ENCODE measurements at places on chromosomes 12 and 14.

GRCh38 chr14:69044965-69045555, 66.0 kb upstream of the ACTN1 start:
- peak; percentile 40 for DNase-seq

- DNase-seq: peak; percentile 57
Observed at GRCh38 chr14:26984311-26985177, 386.7 kb upstream of the NOVA1 start.

DNA sequence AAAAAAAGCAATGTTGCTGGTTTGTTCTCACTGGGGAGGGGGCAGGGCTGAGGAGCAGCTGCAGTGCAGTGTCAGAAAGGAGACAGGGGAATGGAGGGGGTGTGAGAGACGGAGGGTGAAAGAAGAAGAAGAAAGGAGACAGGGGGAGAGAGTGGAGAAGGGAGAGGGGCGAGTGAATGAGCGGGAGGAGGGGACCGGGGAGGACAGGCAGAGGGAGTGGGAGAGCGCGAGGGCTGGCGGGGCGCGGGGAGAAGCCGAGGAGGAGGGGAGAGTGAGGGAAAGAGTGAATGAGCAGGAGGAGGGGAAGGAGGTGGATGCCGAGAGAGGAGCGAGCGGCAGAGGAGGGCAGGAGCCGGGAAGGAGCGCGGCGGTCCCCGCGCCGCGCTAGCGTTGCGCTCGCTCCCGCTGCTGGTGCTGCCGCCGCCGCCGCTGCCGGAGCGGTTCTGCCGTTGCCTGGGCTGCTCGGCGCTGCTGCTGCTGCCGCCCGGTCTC, at the start of gene NOVA1:
NOVA1 (minus strand) TSS at position 445 of the 492 bp plus-strand sequence. CDS start 597 bp downstream, outside the sequence.
- peak; percentile 63 for DNase-seq

DNA sequence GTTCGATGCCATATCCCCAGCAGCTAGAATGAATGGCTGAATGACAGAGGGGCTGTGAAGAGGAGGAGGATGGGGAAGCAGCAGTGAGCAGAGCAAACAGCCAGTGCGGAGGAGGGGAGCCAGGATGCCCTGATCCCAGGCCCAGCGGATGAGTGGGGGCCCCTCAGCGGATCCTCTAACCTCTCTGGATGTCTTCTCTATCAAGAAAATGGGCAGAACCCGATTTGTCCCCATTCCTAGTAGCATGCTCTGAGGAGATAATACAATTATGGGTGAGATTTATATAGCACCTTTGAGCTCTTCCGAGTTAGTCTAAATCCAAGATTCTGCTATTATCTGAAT, 30.0 kb upstream of the RPLP0 start:
- DNase-seq: no peak

GRCh38 chr14:105489542-105490266, 1.3 kb upstream of the TEDC1 start:
- DNase-seq: peak; percentile 75

DNA sequence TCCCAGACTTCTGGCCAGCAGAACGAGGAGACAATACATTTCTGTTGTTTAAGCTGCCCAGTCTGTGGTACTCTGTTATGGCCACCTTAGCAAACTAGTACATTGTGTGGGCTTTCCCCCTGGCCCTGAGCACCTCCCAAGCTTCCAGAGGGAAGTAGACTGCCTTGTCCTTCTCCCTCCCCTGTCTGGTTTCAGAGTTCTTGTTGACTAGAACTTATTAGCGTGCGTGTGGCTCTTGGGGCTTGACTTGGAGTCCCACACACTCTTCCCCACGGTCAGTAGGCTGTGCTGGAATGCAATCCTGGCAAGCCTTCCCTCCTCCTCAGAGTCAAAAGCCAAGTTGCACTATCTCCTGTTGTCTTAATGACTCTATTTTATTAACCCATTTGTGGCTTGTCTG, 27.7 kb downstream of the FBLN5 start:
- no peak for DNase-seq

DNA sequence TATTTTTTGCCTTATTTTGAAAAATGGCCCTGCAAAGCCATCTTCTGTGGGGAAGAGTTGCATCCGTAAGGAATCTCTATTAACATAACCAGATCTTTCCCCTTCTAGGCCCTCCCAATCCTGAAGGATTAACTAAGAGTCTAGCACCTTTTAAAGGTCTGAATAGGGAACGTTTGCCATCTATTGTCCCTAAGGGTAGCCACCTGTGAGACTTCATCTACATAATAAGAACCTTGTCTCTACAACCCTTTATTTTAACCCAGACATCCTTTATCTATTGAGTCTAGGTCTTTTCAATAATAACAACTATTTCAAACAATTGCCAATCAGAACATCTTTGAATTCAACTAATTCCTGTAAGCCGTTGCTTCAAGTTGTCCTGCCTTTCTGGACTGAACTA, 4.4 kb downstream of the EDDM3B start:
- DNase-seq: no peak

DNA sequence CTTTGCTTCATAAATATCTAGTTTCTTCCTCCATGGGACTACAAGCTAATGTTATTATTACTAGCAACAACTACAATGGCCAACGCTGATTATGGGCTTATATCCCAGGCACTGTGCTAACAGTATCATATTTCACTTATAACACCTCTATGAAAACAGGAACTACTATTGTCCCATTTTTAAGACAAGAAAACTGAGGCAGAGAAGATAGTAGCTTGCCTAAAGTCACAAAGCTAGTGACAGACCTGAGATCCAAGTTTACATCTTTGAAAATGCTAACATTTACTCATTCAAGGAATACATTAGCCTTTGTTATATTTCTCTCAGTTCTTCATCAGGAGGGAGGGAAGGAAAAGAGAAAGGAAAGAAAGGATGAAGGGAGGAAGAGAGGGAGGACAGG, 32.8 kb downstream of the GIT2 start:
- no peak for DNase-seq

- peak; percentile 26 for DNase-seq
Observed at GRCh38 chr14:63045234-63045611, at the start of gene KCNH5. TSS of gene KCNH5 (minus strand) at chr14:63045458. CDS start at chr14:63045186, 272 bp downstream.

DNA sequence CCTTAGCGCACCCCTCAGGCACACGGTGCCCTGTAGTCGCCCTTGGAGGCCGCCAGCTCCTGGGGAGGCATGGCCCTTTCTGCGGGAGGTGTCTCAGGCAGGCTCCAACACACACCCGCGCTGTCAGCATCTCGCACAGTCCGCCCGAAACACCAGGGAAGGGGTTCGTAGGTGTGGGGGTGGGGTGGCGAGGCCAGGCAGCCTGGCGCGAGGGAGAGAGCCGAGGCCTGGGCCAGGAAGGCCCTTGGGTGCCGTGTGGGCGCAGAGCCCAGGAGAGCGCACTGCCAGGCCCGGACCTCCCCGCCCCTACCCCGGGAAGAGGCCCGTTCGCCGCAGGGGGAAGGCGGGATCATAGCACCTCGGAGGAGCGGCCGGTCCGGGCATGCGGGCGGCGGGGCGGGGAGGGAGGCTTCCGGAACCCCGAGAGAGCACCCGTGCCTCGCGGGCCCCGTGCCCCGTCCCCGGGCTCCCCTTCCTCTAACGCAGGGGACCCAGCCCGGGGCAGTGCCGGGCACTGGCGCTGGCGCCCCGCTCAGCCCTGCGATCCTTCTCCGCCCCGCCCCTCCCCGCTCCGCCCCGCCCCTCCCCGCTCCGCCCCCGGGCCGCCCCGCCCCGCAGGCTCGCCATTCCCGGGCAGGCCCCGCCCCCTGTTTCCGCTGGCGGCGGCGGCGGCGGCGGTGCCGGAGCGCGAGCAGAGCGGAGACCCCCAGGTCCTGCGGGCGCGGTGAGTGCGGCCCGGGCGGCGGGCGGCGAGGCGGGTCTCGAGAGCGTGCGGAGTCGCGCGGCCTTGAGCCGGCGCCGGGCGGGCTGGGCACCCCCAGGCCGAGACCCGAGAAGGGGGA, at the start of gene TSPAN9:
TSPAN9 (plus strand) TSS at position 650 of the 842 bp plus-strand sequence. CDS start 123,815 bp downstream, outside the sequence.
- peak; percentile 35 for DNase-seq

GRCh38 chr12:12608557-12608957, 3.1 kb upstream of the CREBL2 start:
- no peak for DNase-seq

GRCh38 chr12:101002696-101003419, 207.2 kb downstream of the SLC5A8 start:
- DNase-seq: no peak

- DNase-seq: no peak
Observed at GRCh38 chr12:1046727-1047126, 55.7 kb downstream of the ERC1 start.

DNA sequence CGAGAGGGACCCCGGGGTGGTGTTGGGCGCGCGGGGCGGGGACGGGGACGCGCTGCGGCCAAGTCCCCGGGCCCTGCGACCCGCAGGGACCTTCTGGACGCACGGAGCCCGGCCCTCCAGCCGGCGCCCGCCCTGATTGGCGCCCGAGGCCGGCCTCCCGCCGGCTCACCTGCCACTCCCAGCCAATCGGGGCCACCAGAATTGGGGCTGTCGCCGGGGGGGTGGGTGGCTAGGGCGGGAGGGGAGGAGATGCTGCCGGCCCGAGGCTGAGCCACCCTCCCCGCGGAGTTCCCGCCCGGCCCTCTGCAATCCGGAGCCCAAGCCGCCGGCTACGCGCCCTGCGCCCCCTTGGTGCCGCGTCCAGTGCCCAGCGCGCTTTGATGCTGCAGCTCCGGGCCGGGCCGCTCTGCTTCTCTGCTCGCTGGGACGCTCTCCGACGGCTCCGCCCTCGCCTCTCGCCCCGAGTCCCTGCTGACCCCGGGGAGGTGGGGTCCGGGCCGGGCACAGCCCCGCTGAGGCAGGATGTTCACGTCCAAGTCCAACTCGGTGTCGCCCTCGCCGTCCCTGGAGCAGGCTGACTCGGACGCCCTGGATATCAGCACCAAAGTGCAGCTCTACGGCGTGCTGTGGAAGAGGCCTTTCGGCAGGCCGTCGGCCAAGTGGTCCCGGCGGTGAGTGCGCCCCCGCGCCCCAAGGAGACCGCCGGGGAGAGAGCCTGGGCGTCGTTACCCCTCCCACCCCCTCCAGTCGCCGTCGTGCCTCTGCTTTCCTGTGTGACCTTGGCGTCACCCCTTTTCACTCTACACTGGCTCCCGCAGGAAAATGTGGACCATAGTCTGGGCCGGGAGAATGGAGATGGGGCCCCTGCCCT, at the start of gene PLEKHD1:
PLEKHD1 (plus strand) TSS at position 285 of the 871 bp plus-strand sequence; CDS start at position 523, 238 bp downstream.
- DNase-seq: no peak

GRCh38 chr14:89673512-89674225, 256.6 kb upstream of the FOXN3 start:
- no peak for DNase-seq

GRCh38 chr14:42862114-42862513, 1255.4 kb downstream of the LRFN5 start:
- no peak for DNase-seq

DNA sequence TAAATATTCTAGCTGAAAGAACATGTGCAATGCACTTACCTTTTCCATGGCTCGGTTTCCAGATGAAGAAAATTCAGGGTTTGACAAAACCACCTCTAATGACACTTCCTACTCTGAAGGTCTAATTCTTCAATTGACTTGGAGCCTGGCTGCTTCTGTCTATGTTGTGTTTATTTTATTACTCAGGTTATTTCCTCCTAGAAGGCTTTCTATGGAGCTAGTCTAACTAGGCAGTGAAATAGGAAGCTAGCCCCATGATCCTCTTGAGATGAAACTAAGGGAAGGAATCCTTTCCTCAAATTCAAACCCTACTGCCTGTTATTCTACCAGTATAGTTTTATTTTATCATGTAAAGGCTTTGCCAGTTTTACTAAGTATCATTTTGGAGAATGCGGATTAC, 20.9 kb upstream of the IFNG-AS1 start:
- DNase-seq: no peak

DNA sequence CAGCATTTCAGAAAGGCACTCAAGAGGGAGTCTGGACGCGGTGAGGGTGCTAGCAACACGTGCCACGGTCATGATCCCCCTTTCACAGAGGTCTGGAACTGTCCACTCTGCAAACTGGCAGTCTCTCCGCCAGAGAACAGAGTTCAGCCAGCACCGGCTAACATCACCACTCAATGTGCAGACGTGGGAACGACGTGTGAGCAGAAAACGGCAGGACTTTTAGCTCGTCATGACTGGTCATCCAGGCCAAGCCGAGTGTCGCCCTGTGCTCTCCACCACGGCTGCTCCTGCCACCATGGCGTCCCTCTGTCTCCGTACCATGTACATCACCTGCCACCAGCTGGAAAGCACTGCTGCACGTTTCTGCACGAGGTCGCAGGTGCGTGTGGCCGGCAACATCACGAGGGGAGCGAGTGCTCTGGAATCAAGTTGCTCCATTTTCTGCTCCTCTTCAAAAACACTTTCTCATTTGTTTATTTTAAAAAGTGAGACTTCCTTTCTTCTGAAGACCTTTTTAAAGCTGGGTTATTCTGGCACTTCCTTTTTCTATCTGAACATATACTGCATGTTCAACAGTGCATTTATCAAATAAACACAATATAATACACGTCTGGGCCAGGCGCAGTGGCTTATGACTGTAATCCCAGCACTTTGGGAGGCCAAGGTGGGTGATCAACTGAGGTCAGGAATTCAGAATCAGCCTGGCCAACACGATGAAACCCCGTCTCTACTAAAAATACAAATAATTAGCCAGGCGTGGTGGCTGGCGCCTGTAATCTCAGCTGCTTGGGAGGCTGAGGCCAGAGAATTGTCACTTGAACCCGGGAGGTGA, 28.0 kb downstream of the SLC15A4 start:
- DNase-seq: no peak

GRCh38 chr14:75429562-75429961, 1.7 kb downstream of the JDP2 start:
- DNase-seq: no peak

GRCh38 chr12:38175538-38175937, 141.0 kb upstream of the ALG10B start:
- DNase-seq: no peak

- DNase-seq: peak; percentile 19
Observed at GRCh38 chr12:188910-189621, 24.9 kb downstream of the SLC6A12 start.

DNA sequence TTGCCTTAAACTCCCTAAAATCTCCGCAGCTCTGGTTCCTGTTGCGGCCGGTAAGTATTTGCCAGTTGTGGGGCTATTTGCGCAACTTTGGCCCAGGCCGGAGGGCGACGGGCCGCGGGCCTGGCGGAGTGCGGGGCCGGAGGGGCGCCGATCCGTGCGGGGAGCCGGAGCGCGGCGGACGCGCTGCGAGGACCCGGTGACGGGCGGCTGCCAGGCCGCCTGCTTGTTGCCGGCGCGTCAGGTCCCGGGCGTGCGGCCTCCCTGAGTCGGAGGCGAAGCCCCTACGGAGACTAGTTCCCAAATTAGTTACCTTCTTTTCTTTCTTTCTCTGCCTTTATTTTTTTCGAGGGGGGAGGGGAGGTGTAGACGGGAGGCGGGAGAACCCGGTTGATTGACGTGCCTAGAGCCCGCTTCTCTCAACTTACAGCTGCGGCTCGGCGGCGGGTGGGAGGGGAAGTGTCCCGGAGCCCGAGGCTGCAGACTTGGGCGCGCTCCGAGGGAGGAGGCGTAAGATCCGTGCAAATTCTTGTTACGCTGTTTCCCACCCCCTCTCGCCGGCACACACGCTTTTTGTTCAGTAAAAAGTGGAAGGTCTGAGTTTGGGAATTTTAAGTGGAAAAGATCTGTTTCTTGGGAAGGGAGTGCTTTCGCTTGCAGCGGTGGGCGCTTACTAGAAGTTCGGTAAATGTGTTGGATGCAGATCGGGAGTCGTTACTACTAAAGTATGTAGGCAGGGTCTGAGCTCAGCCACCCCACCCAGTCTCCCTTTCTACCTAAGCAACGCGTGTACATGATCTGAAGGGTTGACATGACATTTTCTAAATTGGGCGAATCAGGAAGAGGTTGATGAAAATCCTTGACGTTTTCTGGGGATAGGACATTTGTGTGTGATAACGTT, 576 bp downstream of the ZBTB1 start:
- peak; percentile 84 for DNase-seq

Data from HCEC 1CT (cell line).